NCI-H510A (cell line): ENCODE measurements at places on chromosomes 6 and 20.

DNA sequence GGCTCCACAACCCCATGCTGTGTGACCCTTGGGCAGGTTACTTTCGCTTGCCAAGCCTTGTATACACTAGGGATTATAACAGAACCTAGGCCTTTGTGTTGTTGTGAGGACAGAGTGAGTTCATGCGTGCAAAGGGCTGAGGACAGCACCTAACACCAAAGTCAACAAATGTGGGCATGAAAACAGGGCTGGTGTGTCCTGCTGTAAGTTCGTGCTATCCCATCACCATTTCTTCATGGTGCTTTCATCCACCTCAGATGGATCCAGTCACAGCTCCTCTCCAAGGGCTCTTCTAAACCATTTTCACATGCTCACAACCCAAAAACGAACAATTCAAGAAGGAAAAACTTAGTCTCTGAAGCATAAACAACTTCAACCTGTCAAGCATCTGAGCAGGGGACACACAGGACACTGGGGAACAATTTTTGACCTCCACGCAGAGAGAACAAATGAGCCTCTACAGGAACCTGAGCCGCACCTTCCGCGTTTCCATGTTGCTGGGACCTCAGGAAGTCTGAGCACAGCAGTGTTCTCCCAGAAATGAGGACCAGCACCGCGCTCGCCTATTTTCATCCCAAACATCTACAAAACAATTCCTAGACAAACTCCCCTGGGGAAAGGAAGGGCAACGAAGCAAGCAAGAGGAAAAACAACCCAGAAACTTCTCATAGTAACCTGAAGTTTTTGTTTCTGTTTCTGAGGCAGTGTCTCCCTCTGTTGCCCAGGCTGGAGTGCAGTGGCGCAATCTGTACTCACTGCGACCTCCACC lies 3.1 kb downstream of the LRP11 start:
- no peak for DNase-seq

GRCh38 chr20:38130687-38131587 lies 34.1 kb downstream of the TGM2 start:
- no peak for DNase-seq

- no peak for DNase-seq
These were observed 30.9 kb upstream of the ERVFRD-1 start for GRCh38 chr6:11142296-11143027.

- no peak for DNase-seq
These were observed 17.8 kb downstream of the PTPRT start for GRCh38 chr20:43171930-43172329.

DNA sequence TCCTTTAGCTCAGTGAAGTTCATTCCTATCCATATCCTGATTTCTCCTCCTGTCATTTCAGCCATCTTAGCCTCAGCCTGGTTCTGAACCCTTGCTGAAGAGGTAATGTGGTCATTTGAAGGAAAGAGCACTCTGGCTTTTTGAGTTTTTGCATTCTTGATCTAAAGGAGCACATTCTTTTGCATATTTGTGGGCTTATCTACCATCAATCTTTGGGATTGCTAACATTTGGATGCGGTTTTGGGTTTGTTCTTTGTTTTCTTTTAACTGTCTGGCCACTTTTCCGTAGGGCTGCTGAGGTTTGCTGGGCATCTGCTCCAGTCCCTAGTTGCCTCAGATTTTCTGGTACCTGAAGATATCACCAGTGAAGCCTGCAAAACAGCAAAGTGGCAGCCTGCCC lies 238.3 kb downstream of the EPM2A start:
- DNase-seq: no peak
